Central memory CD4-positive, alpha-beta T cell (primary cell): ENCODE measurements at places on chromosomes 2 and 18.

GRCh38 chr2:18094277-18094676, 215.8 kb downstream of the KCNS3 start:
- DNase-seq, result no peak

- peak; percentile 16 for DNase-seq
These were observed 23.7 kb downstream of the METTL4 start for GRCh38 chr18:2547477-2548087.

GRCh38 chr18:57668021-57668420, 46.4 kb upstream of the NARS1 start:
- DNase-seq, result no peak

DNA sequence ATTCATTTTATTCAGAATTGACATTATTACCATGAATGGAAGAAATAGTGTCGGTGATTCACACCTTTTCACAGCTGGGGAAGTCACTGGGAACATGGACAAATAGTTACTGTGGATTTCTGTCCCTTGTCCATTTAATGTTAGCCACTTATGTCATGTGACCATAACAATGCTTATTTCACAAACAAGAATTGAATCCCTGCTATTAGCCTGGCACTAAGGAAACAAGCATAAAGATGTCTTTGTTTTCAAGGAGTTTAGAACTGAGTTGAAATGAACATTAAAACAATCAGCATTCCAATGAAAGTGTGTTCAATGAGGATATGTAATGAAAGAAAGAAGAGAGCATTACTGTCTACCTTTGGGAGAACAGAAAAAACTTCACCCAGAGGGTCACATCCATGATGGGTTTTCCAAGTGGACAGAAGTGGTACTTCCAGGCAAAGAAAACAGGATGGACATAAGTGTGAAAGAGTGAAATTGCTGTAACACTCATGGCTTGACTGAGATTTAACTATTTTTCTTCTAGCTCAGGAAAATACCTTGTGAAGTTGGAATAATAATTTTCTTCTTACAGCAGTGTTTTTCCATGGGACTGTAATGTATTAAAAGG, 324.5 kb upstream of the UBE2E3 start:
- no peak for DNase-seq

DNA sequence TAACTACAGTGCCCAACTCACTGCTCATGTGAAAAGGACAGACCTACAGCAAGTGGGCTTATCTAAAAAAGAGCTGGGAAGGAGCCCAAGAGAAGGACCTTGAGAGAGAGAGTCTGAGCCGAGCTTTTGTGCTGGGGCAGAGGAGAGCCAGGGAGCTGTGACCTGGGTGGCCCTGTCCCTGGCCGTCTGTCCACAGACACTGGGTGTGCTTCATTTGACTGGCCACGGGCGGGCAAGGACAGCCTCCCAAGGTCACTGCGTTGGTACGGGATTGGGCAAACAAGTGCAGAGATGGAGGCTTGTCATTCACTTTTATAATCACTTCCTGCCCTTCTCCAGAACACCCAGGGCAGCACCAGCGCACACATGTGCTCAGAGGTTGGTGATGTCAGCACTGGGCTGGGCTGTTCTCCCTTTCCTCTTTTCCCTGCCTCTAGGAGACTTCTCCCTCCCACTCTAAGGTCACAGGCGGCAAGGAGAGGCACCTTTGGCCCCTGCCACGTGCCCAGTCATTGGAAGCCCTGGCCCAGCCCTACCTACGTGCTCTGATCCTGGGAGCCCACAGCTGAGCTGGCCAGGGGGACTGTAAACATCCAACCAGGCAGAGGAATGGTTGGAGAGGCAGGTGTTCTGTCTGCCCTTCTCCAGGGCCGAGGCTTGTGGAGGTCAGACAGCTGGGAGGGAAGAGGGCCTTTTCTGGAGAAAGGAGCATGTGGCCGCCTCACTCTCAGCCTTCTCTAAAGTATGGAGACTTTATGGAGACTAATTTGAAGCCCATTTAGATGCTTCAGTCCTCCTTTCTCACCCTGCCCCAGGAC, 6.4 kb upstream of the PSD4 start:
- peak; percentile 30 for DNase-seq

- no peak for DNase-seq
These were observed 6.7 kb upstream of the TNP1 start for GRCh38 chr2:216866515-216867095.

DNA sequence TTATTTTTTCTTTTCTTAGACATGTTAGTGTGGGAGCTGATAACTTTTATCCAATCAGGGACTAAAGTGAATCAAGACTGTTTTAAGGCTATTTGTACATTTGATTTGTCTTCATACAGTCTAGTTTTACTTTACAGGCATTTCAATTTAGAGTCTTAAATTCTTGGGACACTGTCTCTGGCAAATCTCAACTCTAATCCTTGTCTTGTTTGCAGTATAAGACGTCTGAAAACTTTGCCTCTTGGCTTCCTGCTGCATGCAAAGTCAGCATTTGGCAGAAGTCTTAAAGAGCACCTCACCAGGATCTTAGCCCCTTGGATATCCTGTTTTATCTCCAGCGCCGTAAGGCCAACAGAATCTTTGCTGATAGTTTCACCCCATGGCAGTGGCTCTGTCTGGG, 30.3 kb downstream of the SPOPL start:
- no peak for DNase-seq

DNA sequence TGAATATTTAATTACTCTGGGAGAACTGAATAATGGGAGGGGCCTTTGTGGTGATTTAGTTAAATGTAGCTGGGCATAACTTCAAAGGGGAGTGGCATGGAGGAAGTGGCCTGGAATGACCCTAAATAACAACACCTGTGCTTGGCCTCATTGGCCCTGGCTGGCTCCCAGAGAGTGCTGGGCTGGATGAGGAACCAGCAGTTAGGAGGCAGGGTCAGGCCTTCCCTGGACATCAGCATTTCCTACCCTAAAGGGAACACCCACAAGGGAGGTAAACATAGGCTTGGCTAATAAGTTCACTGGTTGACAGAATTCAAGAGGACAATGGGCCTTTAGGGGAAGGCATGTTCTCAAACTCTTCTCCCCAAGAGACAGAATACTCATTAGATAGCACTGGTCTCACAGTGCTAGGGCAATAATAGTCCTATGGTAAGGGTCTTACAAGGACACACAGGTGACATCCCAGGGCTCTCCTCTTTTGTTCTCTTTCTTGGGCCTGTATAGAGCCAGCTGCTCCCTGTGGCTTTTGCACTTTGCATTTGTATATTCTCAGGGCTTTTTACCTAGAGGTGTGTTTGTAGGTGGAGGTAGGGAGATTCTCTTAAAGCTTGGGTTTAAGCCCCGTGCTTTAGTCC, 106.8 kb downstream of the ZNF519 start:
- no peak for DNase-seq

DNA sequence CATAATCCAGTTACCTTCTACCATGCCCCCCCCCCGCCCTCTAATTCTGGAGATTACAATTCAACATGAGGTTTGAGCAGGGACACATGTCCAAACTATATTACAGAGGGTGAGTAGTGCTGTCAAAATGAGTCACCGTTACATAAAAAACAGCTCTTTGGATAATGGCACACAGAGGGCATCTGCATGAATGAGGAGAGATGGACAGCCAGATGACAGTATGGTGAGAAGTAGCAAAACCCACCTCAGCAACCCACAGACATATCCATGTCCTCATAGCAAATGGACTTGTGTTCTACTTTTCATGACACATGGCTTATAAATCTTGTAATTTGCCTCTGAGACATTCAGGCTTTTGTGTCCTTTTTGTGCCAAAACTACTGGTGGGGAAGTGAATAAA, 132.0 kb downstream of the EML6 start:
- no peak for DNase-seq

- DNase-seq, result no peak
These were observed 40.5 kb downstream of the ANO7 start for GRCh38 chr2:241228860-241229516.

DNA sequence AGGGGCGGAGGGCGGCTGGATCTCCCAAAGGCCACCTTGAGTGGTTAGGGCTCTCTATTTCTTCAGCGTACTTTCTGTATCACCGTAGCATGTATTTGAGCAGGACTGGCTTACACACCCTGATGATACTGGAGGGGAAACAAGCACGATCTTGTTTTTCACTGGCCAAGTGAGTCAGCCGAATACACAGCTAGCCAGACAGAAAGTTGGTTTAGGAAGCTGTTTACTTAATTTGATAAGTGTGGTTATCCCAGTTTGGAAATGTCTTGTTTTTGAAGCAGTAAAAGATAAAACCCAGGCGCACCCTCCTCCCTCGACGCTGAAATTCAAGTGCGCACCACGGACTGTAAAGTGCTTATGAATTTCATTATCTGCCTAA, 582 bp downstream of the RIOK3 start:
- no peak for DNase-seq

DNA sequence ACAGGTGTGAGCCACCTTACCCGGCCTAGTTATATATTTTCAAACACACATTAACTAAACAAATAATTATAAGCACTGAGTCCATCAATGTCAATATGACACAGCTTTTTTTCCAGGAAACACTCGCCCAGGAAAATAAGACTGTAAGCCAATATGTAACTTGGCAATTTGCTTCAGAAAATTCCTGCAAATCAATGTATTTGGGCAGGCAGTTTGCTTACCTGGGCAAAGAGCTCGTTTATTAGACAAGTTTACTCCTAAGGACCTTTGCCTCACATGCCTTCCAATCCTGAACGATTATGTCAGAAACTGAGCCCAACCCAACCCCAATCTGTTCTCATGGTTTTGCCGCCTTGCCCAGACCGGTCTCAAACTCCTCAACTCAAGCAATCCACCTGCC, 34.7 kb upstream of the NDUFV2 start:
- no peak for DNase-seq

- no peak for DNase-seq
These were observed 156.7 kb downstream of the CDCA7 start for GRCh38 chr2:173511357-173511756.

DNA sequence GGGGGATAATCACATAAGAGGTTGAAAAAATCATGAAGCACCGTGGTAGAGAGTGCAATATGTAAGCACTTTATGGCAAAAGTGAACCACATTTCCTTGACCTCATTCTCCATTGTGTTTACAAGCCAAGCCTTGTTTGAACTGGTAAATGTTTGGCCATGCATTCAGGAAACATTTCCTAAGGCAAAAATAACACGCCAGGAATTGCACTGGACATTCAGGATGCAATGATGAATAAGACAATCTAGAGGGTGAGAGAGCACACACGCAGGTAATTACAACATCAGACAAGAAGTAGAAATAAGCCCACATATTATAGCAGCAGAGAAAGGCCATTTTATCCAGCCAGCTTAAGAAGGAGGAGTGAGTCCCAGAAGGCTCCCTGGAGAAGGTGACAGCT, 218.0 kb upstream of the OSR1 start:
- DNase-seq, result no peak

- no peak for DNase-seq
These were observed 155.9 kb downstream of the ESCO1 start for GRCh38 chr18:21444465-21445212.

DNA sequence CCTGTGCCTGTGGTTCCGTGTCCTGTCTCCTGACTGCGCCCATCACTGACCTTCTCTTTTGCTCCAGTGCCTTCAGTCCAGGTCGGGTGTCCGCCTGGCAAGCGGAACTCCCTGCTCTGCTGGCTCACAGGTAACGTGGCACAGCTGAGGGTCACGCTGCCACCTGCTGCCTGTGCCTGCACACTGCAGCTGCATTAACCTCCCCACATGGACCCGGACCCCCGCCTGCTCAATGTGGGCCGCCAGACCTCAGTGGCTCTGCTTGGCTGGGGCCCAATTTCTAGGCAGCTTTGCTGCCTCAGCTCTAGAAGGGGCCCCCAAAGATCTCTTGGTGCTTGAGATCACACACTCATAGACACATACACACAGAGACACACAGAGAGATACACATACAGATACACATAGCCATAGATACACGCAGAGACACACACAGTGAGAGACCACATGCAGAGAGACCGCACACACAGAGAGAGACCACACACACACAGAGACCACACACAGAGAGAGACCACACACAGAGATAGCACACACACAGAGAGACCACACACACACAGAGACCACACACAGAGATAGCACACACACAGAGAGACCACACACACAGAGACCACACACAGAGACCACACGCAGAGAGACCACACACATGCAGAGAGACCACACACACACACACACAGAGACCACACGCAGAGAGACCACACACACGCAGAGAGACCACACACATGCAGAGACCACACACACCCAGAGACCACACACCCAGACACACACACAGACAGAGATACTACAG, 14.9 kb upstream of the CNNM3 start:
- DNase-seq, result peak; percentile 54

DNA sequence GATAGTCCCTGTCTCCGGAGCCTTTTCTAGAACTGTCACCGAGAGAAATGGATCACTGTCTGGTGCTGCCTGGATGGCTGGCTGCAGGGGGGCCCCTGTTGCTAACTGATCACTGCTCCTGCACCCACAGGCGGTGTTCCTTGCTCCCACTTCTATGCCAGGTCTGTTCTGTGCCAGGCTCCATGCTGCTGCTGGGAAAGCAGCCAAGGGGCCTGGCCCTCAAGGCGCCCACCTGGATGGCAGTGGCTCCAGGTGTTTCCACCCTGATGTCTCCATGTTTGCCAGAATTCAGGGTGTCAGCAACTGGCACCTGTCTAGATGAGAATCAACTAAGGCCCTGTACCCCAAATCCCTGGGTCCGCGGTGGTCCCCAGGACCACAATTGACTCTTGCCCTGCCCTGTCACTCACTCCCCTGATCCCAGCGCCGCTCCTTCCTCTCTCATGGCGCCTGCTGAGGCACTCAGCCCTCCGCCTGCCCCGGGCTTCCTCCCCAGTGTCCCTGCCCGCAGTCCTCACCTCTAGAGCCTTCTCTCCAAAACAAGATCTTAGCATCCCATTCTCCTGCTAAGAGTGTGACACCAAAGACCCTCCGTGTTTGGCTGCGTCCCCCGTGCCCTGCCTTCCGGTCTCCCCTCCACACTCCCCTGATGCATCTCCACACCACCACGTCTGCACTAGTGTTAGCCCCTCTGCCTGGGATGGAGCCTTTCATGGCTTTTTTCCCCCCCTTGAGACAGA, 72.5 kb upstream of the OTOF start:
- DNase-seq, result no peak

DNA sequence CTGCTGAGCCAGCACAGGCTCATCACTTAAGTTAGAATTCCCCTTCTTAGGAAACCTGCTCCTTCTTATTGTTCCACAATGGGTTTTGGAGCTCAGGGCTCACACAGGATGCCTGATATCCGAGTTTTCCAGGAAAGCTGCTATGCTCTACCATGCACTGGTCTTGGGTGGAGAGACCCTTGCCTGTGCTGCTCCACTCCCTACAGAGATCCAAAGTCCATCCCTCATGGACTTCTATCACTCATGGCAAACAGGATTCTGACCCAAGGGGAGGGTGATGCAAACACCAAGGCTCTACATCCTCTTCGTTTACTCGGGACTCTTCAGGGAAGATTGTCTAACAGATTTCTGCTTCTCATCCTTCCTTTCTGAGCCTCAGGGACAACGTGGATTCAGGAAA, 5.2 kb downstream of the SULT1C2 start:
- no peak for DNase-seq

DNA sequence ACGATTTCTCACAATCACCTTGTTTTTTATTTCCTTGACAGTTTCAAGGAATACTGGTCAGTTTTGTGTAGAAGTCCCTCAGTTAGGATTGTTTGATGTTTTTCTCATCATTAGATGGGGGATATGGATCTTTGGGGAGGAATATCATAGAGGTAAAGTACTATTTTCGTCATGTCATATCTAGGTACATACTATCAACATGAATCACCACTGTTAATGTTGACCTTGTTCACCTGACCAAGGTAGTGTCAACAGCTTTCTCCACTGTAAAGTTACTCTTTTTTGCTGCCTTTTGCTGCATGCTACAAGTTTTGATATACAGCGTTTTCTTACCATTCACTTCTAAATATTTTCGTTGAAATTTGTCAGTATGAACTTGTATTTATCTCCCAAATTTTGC, 32.7 kb downstream of the NLRC4 start:
- DNase-seq, result no peak
